ENCODE measurements at places on chromosomes 2 and 18. TPM values are rescaled to one million over a fixed set of nuclear protein-coding genes. Genes with fewer than 3 reads are reported as not detected.

- DNase-seq: no peak
- no peaks in the 10 kb centered on the region for H3K27me3 ChIP-seq
- H3K4me3 ChIP-seq: no peak overlapping the region
- H3K4me1 ChIP-seq: peaks cover 8% of the 10 kb centered on the region
Measured at GRCh38 chr18:76674596-76674995, 147.8 kb upstream of the ZNF236 start.

- no peaks in the 10 kb centered on the region for H3K36me3 ChIP-seq
- H3K4me1 ChIP-seq: no peaks in the 10 kb centered on the region
- no peak overlapping the region for H3K27ac ChIP-seq
- H3K27me3 ChIP-seq: no peaks in the 10 kb centered on the region
- H3K4me3 ChIP-seq: no peak overlapping the region
Measured at GRCh38 chr2:220445429-220446105, 818.1 kb downstream of the SLC4A3 start.

CTIF gene
- 46.7 TPM for total RNA-seq

DNA sequence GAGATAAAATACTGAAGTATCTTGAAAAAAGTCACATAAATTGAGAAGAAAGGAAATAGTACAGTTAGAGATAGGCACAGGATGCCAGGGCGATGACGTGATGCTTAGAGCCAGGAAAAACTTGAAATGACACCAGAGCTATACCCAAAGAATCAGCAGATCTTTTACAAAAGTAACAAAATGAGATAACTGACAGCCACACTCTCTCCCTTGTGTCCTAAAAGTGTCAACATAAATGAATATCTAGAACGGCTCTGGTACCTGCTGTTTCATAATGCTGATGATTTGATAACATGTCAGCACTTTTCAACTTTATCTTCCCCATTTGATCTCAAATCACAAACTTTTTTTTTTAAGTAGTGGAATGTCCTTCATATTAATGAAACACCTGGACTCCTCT lies 45.6 kb upstream of the ZC3H15 start:
- H3K4me1 ChIP-seq: peaks cover 17% of the 10 kb centered on the region
- H3K36me3 ChIP-seq: peaks cover 24% of the 10 kb centered on the region
- H3K4me3 ChIP-seq: no peak overlapping the region
- H3K27ac ChIP-seq: no peak overlapping the region

C1QL2 gene
- not detected for total RNA-seq

TMEM178A gene
- total RNA-seq: 12.0 TPM

GRCh38 chr2:195162194-195162593 lies 494.8 kb upstream of the SLC39A10 start:
- H3K27me3 ChIP-seq: no peaks in the 10 kb centered on the region
- no peaks in the 10 kb centered on the region for H3K4me1 ChIP-seq
- H3K36me3 ChIP-seq: no peaks in the 10 kb centered on the region
- H3K27ac ChIP-seq: no peak overlapping the region

Data from neural crest cell (in vitro differentiated cells).